Bronchial epithelial cell (primary cell): ENCODE measurements at places on chromosomes 2 and 18. TPM values are rescaled to one million over a fixed set of nuclear protein-coding genes. Genes with fewer than 3 reads are reported as not detected.
A peak's percentile ranks its signal among the peaks of the same experiment; 100 is the strongest.

DNA sequence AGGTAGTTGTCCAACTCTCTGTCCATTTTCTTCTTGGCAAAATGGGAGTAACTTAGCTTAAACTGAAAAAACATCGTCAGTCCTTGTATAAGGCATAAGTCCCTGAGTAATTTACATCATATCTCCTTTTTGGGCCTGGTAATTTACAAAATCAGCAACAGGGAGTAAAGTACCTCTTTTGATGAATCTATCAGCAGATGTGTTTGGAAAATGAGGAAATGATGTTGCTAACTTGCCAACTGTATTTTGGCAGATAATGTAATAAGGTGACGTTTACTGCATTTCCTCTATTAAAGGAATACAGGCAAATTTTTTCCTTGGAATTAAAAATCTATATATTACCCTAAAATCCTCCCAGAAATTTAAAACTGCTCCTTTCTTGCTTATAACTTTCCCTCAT is 29.2 kb downstream of the ANKRD44 start:
- no peak for DNase-seq

Gene PLGLB1
- 0.13 and 0.26 TPM in 2 replicates for total RNA-seq

GRCh38 chr2:239092571-239093294 is 244.8 kb downstream of the TWIST2 start:
- DNase-seq: no peak

DNA sequence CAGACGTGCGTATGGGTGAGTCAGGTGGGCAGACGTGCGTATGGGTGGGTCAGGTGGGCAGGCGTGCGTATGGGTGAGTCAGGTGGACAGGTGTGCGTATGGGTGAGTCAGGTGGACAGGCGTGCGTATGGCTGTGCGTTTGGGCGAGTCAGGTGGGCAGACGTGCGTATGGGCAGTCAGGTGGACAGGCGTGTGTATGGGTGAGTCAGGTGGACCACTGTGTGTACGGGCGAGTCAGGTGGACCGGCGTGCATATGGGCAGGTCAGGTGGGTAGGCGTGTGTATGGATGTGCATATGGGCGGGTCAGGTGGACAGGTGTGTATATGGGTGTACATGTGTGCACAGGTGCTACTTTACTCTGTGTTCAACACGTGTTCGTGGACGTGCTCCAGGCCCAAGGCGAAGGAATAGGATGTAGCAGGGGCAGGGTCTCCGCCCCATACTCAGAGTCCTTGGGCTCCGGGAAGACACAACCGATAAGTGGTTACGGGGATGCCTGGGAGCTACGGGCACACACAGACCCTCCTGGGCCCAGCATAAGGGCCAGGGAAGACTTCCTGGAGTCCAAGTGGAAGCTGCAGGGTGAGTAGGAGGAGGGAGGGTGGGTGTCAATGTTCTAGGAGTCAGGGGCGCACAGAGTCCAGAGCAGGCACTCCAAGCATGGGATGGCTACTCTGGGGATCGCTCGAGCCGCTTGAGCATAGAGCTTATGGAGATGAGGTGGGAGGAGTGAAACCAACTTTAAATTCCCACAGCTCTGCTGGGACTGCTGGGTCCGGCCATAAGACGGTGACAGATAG is 27.1 kb upstream of the KLF11 start:
- DNase-seq: no peak

- no peak for DNase-seq
Observed at GRCh38 chr2:128626760-128627511, 308.3 kb upstream of the HS6ST1 start.

- peak; percentile 30 for DNase-seq
Observed at GRCh38 chr18:12014521-12015415, 33.5 kb downstream of the IMPA2 start.

DNA sequence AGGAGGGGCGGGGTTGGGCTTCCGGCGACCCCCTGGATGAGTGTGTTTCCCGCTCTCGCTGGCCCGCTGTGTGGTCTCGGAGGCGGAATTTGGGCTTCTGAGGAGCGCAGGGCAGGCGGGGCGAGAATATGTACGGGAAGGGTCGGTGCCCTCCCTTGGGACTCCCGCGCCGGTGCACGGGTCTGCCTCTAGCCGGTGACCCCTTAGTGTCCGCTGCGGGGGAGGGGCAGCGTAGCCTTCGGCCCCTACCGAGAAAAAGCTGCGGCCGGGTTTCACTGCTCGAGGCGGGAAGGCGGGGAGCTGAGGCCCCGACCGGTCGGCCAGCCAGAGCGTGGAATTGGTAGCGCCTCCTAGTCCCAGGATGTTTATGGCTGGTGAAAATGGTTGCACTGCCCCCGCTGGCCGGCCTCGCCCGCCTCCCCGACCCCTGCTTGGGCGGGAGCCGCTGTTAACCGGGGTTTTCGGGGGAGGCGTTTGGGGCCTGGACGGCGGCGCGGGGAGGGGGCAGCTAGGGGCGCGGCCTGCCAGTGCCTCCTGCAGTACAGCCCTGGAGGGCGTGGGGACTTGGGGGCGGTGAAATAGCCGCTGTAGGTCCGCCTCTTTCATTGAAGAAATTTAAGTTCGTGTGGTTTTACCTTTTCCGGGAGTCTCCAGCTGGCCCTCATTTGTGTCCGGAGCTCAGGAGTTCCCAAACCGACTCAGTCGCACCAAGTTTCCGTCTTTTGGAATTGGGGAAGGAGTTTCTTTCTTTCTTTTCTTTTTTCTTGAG is at the start of gene UGP2:
UGP2 (plus strand) TSS at position 643 of the 769 bp plus-strand sequence. CDS start 290 bp downstream, outside the sequence.
- DNase-seq: peak; percentile 88

Gene SRD5A2
- under 0.01 TPM in 1 of 2 replicates, not detected in the other for total RNA-seq

Gene NRP2
- 12.8 and 21.3 TPM in 2 replicates for total RNA-seq

DNA sequence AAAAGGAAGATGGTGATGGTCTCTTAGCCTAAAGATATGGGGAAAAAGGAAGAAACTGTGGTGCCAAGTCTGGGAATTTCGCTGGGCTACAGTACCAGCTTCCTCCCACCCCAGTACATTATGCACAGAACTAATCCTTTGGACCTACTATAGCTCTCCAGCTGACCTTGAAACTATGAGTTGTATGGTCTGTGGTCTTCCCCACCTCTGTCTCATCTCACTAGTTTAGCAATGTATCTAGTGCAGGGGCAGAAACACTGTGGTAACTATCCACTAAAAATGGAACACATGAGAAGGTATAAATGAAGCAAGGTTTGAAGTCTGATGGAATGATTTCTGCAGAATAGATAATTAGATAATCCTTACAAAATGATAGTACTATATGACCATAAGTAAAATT is 190.4 kb upstream of the CCDC150 start:
- no peak for DNase-seq

DNA sequence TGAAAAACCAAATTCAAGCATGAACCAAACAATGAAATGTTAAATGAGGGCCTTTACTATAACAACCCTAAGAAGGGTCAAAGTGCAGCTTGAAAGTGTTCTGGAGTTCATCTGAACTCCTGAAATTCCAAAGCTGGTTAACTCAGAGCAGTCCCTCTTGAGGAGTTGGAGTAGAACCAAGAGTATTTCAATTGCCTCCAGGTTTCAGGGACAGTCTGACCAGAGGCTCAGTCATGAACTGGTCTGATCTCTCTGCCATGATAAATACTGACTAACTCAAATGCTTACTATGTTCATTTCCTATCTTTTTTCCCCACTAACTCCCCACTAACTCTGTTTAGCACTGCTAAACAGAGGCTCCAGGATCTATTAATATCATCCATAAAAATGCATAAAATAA is 2.7 kb downstream of the STARD7 start:
- peak; percentile 84 for DNase-seq

GRCh38 chr18:50749945-50750344 is 69.9 kb downstream of the MRO start:
- no peak for DNase-seq

GRCh38 chr18:47264308-47264700 is 12.8 kb upstream of the SKOR2 start:
- no peak for DNase-seq

GRCh38 chr2:39124746-39125057 is 3.9 kb upstream of the SOS1 start:
- DNase-seq: no peak
